ENCODE measurements at places on chromosomes 11 and 22.
A peak's percentile ranks its signal among the peaks of the same experiment; 100 is the strongest.

- no peak for DNase-seq
Observed at GRCh38 chr11:23778971-23779370, 717.9 kb upstream of the LUZP2 start.

DNA sequence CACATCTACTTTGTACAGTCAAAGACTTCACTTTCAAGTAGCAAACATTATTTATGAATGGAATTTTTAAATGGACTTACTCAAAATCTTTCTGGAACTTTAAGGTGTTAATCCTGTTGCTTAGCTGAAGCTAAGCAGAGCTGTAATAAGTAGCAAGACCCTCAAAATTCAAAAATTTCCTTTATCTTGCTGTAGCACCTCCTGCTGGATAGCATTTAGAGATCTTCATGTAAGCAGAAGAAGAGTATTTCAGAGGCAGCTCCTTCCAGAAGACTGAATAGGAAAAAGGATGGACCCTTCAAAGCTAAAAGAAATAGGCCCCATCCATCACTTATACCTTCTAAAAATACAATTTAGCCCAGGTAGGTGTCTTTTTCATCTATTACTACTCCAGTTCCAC lies 3.4 kb downstream of the PHF21A start:
- no peak for DNase-seq

GRCh38 chr11:83409891-83410290 lies 123.7 kb upstream of the CCDC90B start:
- DNase-seq: no peak

- no peak for DNase-seq
Observed at GRCh38 chr11:45654231-45655011, 11.0 kb downstream of the CHST1 start.

DNA sequence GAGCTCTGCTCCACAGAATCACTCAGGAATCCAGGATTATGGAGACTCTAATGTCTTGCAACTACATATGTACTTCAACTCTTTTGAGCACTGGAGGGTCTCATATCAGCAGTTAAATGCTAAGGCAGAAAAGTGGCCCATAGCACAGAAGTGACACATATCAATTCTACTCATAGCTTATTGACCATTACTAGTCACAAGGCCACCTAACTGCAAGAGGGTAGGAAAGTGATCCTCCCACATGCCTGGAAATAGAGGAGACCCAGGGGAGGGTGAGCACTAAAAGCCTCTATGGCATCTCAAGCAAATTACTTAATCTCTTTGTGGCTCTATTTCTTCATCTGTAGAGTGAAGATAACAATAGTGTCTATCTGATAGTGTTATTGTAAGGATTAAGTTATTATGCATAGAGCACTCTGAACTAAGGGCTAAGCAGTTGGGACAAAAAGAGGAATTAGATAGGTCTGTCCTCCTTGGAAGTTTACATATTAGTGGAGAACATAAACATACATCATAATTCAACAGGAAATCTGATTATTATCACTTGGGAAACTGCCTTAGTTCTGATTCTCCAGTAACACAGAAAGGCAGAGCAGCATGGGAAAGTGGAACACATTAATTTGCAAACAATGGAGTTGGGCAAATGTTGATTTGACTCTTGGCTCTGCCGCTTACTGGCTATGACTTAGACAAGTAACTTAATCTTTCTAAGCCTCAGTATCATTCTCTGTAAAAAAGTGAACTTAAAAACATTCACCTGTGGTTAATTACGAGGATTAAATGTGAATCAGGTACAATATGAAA lies 25.1 kb upstream of the USP47 start:
- DNase-seq: no peak

- no peak for DNase-seq
Observed at GRCh38 chr11:8315954-8316353, 52.3 kb upstream of the LMO1 start.

DNA sequence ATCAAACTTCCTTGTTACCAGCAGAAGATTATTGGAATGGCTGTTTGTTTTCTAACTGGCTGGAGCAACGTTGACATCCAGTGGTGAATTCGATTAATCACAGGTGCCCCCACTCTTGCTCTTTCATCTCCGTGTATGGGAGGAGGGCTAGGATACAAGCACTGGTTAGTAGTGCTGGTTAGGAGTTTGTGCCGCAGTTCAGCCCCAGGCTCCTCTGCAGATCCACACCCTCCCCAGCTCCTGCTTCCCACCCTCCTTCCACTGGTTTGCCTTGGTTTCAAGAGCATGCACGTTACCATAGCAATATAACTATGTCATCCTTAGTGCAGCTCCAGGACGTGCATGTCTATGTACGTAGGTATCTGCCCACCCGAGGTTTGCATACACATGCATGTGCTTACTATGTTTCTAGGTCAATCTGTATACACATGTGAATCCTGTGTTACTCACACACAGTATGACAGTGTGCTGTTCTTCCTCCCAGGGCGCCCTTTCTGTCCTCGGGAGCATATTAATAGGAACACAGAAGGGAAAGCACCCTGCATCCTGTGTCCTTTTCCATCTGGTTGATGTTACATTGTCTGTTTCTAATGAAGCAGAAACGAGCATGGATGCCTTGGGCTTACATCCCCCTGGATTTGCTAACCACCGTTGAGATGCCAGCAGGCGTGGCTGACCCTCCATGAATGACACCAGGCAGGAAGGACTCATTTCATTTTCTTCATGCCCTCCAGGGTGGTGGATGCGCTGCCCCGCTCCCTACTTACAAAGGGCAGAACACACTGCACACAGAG lies 539.3 kb downstream of the OPCML start:
- no peak for DNase-seq

DNA sequence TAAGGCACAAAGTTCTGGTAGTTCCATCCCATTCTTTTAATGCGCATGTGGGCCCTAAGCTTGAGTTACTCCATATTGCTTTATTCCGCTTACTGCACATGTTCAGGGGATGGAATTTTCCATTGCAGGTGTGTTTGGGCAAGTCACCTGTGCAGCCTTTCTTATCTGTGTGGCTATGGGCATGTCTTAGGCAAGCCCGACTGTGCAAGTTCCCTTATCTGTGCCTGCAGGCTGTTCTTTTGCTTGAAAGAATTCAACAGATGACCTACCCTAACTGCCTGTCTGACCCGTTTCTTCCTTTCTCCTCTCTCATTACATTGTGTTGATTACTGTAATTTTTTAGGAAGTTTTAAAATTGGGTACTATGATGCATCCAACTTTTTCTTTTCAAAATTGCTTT lies 363.6 kb downstream of the TTC28 start:
- no peak for DNase-seq

DNA sequence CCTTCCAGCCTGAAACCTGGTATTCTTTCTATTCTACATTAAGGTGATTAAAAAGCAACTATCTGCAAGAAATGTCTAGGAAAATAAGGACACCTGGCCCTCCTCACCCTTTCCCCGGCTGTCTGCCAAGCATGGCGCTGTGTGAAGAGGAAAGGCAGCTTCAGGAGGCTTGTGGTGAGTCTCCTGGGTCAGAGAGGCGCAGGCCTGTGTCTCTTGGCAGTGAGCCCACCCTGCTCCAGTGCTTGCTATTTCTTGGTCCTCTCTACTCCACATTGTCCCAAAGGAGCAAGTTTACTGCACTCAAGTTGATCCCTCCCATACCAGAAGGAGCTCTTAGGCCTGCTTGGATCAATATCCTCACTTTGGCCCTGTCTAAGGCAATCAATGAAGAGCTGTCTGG lies 520.7 kb upstream of the B3GAT1 start:
- DNase-seq: no peak

GRCh38 chr11:86483940-86484794 lies 109.5 kb downstream of the CCDC81 start:
- no peak for DNase-seq

- no peak for DNase-seq
Observed at GRCh38 chr11:707817-708420, 1.9 kb downstream of the EPS8L2 start.

DNA sequence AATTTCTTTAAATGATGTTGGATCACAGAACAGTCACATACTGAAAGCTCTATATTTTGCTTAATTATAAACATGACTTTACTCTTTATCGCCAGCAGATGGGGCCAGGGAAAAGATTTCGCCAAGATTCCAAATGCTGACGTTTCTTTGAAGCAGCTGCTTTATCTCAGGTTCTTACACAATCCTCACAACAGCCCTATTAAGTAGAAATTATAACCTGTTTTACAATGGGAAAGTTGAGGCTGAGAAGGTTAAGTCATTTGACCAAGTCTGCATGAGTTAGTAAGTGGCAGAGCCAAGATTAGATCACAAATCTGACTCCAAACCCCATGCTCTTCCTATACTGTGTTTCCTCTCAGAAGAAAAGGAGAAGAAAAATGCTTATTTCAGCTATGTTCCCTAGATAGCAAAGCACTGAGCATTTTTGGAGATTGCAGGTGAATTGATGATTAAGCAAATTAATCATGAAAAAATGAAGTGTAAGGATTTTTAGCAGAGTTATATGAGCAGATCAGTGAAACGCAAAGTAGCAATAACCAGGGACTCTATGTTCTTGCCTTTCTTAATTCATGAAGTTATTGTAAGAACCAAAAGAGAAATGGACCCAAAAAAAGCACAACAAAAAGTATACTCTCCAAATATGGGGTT lies 79.0 kb downstream of the AASDHPPT start:
- DNase-seq: peak; percentile 20

DNA sequence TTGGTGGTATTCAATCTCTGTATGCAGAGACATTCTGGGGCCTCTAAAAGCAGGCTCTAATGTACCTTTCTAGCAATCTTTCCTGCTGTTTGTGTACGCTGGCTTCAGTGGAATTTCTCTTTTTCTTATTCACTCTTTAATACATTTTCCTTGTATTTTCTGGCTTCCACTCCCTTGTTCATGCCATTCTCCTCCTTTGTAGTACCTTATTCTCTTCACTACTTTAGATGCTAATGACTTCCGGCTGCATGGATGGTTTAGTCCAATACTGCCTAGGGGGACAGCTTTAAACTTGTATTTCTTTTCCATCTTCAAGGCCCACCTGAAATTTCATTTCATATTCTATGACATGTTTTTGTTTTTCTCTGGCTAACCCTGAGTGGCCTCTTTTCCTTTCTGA lies 40.2 kb downstream of the DDX10 start:
- no peak for DNase-seq

GRCh38 chr11:86869966-86870570 lies 69.7 kb downstream of the PRSS23 start:
- DNase-seq: peak; percentile 75

- DNase-seq: no peak
Observed at GRCh38 chr11:89220684-89221339, 43.1 kb downstream of the TYR start.

- DNase-seq: no peak
Observed at GRCh38 chr22:27435844-27436576, 365.5 kb downstream of the MN1 start.

DNA sequence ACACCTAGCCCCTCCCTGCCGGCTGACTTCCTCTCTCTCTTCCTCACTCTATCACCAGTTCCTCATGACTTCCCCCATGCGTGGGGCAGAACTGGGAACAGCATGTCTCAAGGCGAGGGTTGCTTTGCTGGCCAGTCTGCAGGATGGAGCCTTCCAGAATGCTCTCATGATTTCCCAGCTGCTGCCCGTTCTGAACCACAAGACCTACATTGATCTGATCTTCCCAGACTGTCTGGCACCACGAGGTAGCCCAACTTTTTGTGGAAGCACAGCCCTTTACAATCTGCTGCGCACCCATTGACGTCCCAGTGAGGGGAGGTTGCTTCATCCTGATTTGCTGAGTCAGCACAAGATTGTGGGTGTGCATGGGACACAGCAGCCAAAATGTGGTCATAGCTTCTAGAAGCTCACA lies 8.6 kb downstream of the TCN2 start:
- no peak for DNase-seq

DNA sequence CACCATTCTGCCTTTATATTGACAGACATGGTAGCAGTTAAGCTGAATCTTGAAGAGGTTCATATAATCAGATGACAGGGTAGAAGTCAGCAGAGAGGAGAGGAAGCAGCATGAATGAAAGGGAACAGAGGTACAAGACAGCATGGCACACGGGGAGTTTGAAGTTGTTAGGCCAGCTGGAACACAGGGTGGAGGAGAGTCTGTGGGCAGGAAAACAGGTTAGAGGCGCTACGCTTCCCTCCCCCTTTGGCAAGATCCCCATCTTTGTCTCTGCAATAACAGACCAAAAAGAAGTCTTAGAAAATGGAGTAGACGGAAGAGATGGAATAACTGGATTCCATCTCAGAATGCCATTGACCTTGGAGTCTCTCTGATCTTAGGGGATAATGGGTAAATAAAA lies 20.0 kb upstream of the NDUFC2 start:
- DNase-seq: no peak

GRCh38 chr11:934527-934926 lies 8.9 kb downstream of the AP2A2 start:
- DNase-seq: no peak

- peak; percentile 77 for DNase-seq
Observed at GRCh38 chr11:110711776-110712658, at the start of gene ARHGAP20. Gene ARHGAP20 (minus strand): TSS chr11:110712437. CDS start chr11:110712231, 206 bp downstream.

DNA sequence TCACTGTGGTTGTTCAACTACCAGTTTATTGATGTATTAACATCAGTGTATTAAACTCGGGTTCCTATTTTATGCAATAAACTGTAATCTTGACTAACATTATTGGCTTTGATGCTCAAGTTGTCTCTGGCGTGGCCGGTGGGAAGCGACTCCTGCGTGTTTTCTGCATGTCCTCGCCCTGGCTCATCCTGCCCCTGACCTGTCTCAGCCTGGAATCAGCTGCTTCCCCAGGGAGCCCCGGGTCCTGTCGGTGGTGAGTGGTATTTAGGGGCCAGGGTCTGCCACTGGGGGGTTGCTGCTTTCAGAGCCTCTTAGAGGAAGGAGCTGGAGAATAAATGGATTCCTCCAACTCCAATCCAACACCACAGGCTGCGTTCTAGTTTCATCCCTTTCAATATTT lies 22.5 kb downstream of the IFITM10 start:
- no peak for DNase-seq

DNA sequence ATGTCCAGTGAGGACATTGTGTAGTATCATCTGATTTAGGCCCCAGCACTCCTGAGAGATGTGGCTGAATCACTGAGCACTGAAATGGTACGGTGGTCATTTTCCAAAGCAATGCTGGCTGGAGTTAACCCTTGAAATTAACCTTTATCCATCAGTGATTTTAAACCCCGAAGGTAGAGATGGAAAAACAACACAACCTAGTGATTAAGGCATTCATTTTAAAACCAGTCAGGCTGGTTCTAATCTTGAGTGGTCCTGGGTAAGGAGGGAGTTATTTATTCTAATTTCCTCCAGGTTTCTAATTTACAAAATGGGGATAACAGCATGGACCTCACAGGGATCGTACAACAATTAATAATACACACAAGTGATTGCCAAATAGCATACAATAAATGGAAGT lies 6.6 kb upstream of the CSNK2A3 start:
- no peak for DNase-seq
